IPS-NIHi11 (cell line): ENCODE measurements at places on chromosomes 3 and 15.

DNA sequence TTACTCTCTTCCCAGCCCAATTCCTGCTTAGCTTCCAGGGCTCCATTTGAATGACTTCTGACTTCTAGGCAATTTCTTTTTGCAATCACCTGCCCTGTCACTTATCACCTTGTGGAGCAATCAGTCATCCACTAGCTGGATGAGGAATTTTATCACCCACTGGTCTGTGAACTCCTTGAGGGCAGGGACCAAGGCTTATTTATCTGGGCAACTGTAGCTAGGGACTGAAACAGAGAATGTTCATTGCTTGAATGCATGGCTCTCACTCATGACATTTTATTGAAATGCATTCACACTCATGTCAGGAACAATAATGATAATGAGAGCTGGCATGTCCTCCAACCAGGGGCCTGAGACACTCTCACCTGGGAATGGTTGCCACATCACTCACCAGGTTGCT lies 15.5 kb downstream of the TNFAIP8L3 start:
- DNase-seq, result no peak

DNA sequence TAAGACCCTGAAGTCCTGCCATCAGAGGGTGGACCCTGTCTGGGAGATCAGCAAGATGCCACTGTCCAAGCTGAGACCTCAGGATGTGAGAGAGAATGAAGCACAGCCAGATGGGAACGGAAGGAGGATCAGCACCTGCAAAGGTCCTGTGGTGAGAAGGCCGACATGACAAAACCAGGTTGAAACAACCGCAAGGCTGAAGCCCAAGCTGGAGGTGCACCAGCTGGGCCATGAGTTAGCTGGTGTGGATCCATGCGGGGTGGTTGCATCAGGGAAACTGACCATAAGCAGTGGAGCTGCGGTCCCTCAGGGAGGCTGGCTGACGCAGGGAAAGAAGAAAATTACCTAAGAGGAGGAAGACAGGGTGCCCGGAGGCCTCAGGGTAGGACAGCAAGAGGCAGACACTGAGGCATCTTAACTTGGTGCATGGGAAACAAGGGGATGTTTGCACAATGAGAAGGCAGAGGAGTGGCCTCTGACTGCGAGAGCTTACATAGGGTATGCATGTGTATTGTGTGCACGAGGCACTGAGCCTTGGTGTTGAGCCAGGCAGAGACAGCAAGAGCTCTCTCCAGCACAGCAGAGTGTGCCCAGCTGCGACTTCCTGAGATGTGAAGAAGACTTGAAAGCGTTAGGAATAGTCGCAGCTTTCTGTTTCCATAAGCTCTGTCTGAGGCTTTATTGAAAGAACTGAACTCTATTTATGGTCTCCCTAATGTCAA lies 497.7 kb downstream of the OCA2 start:
- DNase-seq, result no peak

GRCh38 chr15:51132384-51133139 lies 37.9 kb upstream of the TNFAIP8L3 start:
- DNase-seq, result peak; percentile 75

DNA sequence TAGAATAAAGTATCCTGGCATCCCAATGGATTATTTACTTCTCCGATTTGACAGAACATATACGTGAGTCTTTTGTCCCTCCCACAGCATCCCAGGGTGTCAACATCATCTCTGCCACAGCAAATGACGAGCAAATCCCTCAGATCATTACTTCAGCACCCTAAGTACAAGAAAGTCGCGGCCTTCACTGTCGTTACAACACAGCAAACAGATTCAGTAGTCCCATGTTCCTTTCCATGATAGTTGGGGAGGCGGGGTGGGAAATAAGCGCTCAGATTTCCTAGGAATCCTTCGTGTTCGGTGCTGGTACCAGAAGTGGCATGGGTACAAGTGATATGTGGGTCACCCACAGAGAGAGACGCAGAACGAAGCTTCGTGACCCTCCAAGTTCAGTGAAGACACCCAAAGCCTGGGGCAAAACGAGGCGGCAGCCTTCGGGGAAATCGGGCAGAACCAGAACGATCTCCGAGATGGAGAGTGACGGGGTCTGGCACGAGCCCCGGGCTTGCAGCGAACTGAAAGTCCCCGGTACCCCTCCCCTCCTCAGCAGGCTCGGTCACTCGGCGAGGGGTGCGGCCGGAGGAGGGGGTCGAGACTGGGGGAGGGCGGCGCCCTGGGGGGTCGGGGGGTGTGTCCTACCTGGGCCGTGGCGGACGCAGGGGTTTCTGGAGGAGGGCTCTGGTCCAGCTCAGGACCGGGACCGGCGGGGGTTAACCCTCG lies 619 bp downstream of the TTBK2 start:
- DNase-seq, result peak; percentile 67
